ENCODE measurements at places on chromosomes 16 and 17. TPM values are rescaled to one million over a fixed set of nuclear protein-coding genes. Genes with fewer than 3 reads are reported as not detected.

- no peak for DNase-seq
These were observed 229.3 kb downstream of the HS3ST3A1 start for GRCh38 chr17:13372432-13372831.

GRCh38 chr16:57315416-57315815 is 30.9 kb upstream of the PLLP start:
- DNase-seq = no peak

GRCh38 chr16:28923652-28924398 is 1.2 kb downstream of the RABEP2 start:
- no peak for DNase-seq

- DNase-seq = no peak
These were observed 557.7 kb downstream of the MAF start for GRCh38 chr16:79042886-79043285.

GRCh38 chr16:81544700-81545271 is 100.2 kb downstream of the CMIP start:
- no peak for DNase-seq

DNA sequence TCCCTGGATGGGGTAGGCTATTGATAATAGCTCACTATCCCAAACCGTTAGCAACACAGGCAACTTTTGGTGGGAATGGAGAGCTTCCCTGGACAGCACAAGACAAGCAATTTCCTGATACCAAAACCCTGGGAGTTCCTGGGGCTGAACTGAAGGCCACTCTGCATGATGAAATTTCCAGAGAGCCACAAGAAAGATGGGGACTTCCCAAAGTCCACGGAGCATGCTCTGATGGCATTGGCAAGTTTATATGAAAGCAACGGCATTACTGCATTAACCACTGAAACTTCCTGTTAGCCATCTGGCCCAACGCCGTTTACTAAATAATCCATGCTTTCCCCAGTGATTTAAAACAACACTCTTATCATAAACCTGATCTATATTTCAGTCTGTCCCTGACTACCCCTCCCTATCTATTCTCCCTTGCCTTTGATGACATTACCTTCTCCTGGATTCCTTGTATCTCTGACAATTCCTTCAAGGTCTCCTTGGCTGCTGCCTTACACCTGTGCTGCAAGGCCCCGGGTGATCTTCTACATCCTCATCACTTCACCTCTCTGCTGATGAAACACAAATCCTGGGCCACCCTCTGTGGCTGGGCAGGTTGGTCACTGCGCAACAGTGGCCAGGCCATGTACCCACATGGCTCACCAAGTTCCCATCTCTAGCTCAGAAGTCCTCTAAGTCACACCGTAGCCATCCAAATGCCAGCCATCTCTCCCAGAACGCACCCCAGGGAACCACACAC is 108.5 kb upstream of the RCVRN start:
- no peak for DNase-seq

DNA sequence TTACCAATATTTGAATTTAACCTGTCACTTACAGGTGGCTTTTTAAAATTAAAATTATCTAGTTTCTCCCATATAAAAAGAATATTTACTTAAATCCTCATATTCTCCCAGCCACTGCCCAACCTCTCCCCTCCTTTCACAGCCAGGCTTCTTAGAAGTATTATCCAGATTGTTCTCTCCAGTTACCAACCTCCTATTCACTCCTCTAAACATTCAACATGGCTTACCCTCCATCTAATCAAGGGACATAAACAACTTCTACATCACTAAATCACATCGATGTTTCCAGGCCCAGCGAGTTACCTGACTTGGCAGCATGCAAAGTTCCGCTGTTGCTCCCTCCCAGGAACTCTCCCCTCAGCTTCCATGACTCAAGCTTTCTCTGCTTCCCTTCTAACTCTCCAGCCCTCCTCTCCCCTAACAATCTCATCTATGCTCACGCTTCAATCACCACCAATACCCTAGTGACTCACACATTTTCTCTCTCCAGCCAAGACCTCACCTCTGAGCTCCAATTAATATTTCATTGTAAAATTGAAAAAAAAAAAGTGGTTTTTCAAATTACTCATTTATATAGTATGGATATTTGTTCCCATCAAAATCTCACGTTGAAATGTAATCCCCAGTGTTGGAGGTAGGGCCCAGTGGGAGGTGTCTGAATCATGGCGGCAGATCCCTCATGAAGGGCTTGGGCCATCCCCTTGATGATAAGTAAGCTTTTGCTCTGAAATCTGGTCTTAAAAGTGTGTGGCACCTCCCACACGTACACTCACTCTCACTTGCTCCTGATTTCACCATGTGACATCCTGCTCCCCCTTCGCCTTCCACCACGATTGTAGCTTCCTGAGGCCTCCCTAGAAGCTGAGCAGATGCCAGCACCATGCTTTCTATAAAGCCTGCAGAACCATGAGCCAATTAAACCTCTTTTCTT is 88.5 kb downstream of the HELZ start:
- DNase-seq = no peak

DNA sequence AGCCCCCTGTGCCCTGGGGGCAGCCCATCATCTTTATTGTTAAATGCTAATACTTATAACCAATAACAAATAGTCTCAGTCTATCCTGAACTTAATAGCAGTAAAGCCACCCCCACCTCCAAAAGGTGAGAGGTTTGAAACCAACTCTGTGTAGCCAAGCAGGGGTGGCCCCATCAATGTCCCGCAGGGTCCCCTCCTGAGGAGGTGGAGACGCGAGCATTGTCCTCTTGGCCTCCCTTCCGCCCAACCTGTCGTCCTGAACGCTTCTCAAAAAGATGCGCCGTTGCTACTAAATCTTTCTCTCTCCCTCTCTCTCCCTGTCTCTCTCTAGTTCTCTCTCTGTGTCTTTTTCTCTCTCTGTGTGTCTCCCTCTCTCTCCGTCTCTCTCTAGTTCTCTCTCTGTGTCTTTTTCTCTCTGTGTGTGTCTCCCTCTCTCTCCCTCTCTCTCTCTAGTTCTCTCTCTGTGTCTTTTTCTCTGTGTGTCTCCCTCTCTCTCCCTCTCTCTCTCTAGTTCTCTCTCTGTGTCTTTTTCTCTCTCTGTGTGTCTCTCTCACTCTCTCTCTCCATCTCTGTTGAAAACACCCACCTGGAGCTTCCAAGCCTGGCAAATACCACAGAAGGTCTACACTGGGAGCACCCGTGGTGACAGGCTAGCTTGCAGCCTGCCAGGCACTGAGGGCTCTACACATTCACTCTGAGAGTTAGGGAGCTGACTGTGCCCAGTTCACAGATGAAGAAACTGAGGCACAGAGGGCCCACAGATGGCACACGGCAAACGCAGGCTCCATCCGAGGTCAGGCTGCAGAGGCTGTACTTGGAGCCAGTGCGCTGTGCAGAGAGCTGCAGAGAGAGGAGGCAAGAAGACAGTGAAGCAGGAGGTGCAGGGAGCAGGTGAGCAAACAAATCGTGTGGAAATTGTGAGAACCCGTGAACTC is 185.9 kb downstream of the C16orf95 start:
- DNase-seq = no peak

DNA sequence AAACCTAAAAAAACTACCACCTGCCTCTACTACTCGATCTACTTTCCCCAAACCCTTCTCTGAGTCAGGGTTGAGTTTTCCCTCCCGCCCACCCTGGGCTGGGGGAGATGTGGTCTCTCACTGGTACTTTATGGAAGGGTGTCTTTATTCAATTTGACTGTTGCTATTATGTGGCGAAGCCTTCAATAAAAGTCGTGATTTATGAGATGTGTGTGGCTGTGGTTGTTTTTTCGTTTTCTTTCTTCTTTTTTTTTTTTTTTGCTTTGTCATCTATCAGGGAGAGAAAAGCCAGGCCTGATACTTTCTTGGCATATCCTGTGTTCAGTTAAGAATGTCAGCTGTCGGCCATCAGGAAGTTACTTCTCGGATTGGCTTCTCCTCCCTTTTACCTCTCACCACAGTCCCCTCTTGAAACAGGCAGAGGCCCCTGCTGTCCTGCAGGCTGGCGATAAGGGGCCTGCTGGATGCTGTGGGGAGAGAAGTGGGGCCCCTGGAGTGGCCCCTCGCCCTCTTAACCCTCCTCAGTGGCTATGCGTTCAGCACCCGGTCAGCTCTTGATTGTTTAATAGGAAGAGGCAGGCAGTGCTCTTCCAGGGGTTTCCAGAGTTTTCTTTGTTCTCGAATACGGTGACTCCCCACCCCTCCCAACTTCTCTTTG is 123.0 kb downstream of the MSI2 start:
- no peak for DNase-seq

- DNase-seq = no peak
These were observed 37.1 kb downstream of the NXPH3 start for GRCh38 chr17:49612726-49613125.

SLC5A10 gene
- total RNA-seq = not detected

MAPT gene
- total RNA-seq = 4.6 TPM

All from thoracic aorta (tissue), 2 donors.